ENCODE measurements at places on chromosomes 1 and 21. TPM values are rescaled to one million over a fixed set of nuclear protein-coding genes. Genes with fewer than 3 reads are reported as not detected.

- no peaks in the 10 kb centered on the region for H3K36me3 ChIP-seq
- no peak overlapping the region for H3K4me3 ChIP-seq
- no peak overlapping the region for H3K27ac ChIP-seq
- H3K4me1 ChIP-seq: no peaks in the 10 kb centered on the region
- H3K27me3 ChIP-seq: no peaks in the 10 kb centered on the region
- no peak for DNase-seq
These were observed 177.3 kb downstream of the CHRM3 start for GRCh38 chr1:239563681-239564080.

DNA sequence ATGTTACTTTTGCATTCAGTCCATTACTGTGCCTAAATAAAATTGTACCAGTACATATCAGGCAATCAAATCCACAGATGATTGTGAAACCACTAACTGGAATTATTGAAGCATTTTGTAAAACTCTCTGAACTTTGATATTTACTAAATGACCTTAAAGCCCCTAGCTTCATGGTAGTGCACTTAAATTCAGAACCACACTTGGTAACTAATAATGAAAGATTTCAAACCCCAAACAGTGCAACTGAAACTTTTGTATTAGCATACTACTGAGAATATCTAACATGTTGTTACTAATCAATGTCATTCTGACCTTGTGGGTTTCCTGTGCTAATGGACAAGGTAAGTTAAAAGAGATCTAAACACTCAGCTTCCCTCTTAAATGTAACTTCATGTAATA is at the start of gene CFHR3:
Gene CFHR3 (plus strand): TSS at position 238 of the 400 bp plus-strand sequence. CDS start 47 bp downstream, at position 285.
- no peak within 1 kb of the TSS for H3K27ac ChIP-seq
- H3K4me3 ChIP-seq: no peak within 1 kb of the TSS
- no peaks in the 10 kb centered on the region for H3K36me3 ChIP-seq
- H3K4me1 ChIP-seq: no peaks in the 10 kb centered on the region

Gene BRINP2
- not detected for total RNA-seq

Gene ARTN
- total RNA-seq: 2.0 TPM

Gene SMG7
- 82.1 TPM for total RNA-seq

DNA sequence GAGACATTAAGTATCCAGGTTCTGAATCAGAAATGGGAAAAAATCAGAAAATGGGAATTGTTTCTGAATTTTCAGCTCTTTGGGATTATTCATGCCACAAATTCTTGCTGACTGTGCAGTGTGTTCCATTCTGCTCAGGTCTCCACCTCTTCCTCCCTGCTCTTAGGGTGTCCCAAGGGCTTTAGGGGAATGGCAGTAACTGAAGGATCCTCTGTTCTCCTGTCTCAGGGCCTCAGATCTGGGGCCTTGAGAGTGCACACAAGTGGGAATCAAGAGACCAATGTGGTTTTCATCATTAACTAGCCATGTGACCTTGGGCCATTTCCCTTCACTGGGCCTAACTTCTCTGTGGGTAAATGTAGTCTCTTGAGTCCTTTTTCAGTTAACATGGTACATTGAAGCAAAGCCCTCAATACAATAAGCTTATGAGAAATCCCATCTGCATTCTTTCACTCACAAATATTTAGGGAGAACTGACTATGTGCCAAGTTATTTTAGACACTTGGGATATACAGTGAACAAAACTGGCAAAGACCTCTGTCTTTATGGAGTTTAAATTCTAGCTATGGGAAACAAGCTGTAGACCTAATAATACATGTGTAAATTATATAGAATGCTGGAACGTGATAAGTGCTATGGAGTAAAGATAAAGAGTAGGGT is 75.7 kb upstream of the SPATA6 start:
- peaks cover 3% of the 10 kb centered on the region for H3K4me1 ChIP-seq
- no peak overlapping the region for H3K27ac ChIP-seq
- no peak for DNase-seq
- H3K4me3 ChIP-seq: no peak overlapping the region
- no peaks in the 10 kb centered on the region for H3K27me3 ChIP-seq

Gene JAM2
- total RNA-seq: 9.2 TPM

Gene CATSPERE
- total RNA-seq: 3.0 TPM

- no peaks in the 10 kb centered on the region for H3K36me3 ChIP-seq
- no peak overlapping the region for H3K27ac ChIP-seq
- no peaks in the 10 kb centered on the region for H3K4me1 ChIP-seq
- H3K27me3 ChIP-seq: no peaks in the 10 kb centered on the region
These were observed 321.0 kb upstream of the SNX7 start for GRCh38 chr1:98340511-98340910.

DNA sequence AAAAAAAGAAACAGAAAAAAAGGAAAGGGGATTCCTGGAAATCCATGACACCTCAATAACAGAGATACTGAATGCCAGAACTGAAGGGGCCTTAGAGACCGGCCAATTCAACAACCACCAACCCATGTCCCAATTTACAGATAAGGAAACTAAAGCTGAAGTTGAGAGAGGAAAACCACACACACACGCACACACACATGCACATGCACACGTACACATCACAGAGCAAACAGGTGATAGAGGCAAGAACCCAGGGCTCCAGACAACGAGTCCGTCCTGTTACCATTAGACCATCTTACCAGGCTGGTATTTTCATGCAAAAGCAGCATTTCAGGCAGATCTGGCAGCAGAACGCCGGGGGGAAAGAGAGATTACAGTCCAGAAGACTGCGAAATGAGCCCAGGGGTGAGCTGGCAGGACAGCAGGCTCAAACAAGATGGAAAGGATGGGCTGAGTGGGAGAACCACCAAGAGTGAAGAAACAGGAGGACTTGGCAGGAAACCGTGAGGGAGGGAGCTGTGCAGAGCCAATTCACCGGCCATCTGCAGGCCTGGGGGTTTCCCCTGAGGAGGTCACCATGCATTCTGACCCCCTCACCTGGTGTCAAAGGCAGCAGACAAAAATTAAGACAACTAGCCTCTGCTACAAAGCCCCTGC is 43.5 kb downstream of the PAFAH2 start:
- no peak overlapping the region for H3K27ac ChIP-seq
- no peak for DNase-seq
- H3K4me3 ChIP-seq: no peak overlapping the region
- no peaks in the 10 kb centered on the region for H3K4me1 ChIP-seq
- no peaks in the 10 kb centered on the region for H3K27me3 ChIP-seq

GRCh38 chr1:200257235-200257634 is 152.6 kb downstream of the ZNF281 start:
- no peak overlapping the region for H3K27ac ChIP-seq
- H3K4me1 ChIP-seq: no peaks in the 10 kb centered on the region
- no peak for DNase-seq
- no peaks in the 10 kb centered on the region for H3K36me3 ChIP-seq
- no peak overlapping the region for H3K4me3 ChIP-seq

- no peaks in the 10 kb centered on the region for H3K27me3 ChIP-seq
- no peak for DNase-seq
- no peak overlapping the region for H3K27ac ChIP-seq
These were observed 24.2 kb downstream of the SPAG17 start for GRCh38 chr1:118160806-118161205.

Gene FAM163A
- 0.33 TPM for total RNA-seq

DNA sequence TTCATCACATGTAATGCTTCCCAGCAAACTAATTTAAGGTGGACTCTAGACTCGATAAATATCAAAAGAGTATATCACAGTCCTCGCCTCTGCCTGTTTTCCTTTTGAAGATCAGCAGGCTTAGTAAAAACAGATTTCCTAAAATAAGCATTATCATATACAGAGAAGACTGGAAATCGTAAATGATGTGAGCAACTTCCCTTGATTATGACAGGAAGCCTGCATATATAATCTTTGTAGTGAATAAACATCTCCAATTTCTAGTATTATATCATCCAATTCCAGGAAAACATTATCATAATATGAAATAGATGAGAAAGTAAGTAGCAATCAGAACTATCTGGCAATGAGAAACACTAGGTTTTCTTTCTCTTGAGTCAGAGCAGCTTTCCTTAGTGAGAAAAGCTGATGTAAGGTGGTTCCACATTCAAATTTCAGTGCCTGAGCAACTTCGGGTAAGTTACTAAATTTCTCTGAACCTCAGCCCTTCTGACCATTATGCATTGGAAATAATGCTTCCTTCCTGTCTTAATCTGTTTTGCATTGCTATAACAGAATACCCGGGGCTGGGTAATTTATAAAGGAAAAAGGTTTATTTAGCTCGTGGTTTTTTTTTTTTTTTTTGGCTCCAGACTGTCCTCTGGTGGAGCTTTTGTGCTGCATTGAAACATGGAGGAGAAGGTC is 12.6 kb upstream of the POU2F1 start:
- H3K27ac ChIP-seq: no peak overlapping the region
- no peaks in the 10 kb centered on the region for H3K4me1 ChIP-seq
- no peak for DNase-seq
- H3K27me3 ChIP-seq: no peaks in the 10 kb centered on the region
- H3K4me3 ChIP-seq: no peak overlapping the region

GRCh38 chr1:231842441-231842840 is 215.9 kb downstream of the DISC1 start:
- peaks cover 7% of the 10 kb centered on the region for H3K4me1 ChIP-seq
- no peak for DNase-seq
- H3K4me3 ChIP-seq: no peak overlapping the region
- H3K27me3 ChIP-seq: no peaks in the 10 kb centered on the region

- no peaks in the 10 kb centered on the region for H3K36me3 ChIP-seq
- DNase-seq: no peak
- H3K4me3 ChIP-seq: no peak overlapping the region
- no peak overlapping the region for H3K27ac ChIP-seq
These were observed 2.5 kb downstream of the FCRL2 start for GRCh38 chr1:157774412-157774811.

DNA sequence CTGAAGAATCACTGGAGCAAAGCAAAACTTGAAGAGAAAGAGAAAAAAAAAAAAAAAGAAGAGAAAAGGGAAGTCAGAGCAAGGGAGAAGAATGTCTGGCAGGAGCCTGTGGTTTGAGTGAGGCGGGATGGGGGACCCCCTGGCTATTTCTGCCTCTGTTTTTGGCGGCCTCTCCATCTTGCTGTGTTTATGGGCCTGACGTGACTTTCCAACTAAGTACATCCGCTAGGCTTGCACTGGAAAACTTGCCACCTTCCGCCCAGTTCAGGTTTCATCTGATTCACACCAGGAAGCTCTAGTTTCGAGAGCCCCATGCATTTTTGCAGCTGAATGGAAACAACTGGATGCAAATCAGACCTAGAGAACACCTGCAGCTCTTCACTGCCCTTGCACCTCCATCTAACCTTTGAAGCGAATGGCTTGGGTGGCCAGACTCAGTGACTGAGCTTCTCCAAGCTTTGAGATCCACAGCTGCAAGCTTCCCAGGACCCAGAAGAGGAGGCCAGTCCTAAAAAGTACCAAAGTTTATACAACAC is 28.0 kb downstream of the TBX15 start:
- H3K4me3 ChIP-seq: no peak overlapping the region
- H3K27ac ChIP-seq: no peak overlapping the region
- DNase-seq: no peak

GRCh38 chr21:39429445-39429844 is 16.1 kb downstream of the LCA5L start:
- no peak overlapping the region for H3K27ac ChIP-seq
- DNase-seq: no peak
- no peaks in the 10 kb centered on the region for H3K4me1 ChIP-seq
- no peaks in the 10 kb centered on the region for H3K36me3 ChIP-seq

- H3K36me3 ChIP-seq: no peaks in the 10 kb centered on the region
- no peaks in the 10 kb centered on the region for H3K4me1 ChIP-seq
- no peaks in the 10 kb centered on the region for H3K27me3 ChIP-seq
- DNase-seq: no peak
These were observed 33.7 kb downstream of the XCL2 start for GRCh38 chr1:168509875-168510791.

- H3K36me3 ChIP-seq: peaks cover 57% of the 10 kb centered on the region
- no peak overlapping the region for H3K4me3 ChIP-seq
- no peak overlapping the region for H3K27ac ChIP-seq
These were observed 11.2 kb downstream of the PRMT2 start for GRCh38 chr21:46646541-46647154.

Gene CD1B
- total RNA-seq: 0.22 TPM

GRCh38 chr1:183864611-183865010 is 59.7 kb downstream of the RGL1 start:
- no peak overlapping the region for H3K4me3 ChIP-seq
- H3K27me3 ChIP-seq: no peaks in the 10 kb centered on the region
- no peak for DNase-seq
- H3K27ac ChIP-seq: no peak overlapping the region
- no peaks in the 10 kb centered on the region for H3K36me3 ChIP-seq

Gene IQGAP3
- total RNA-seq: 0.67 TPM

Gene RABIF
- total RNA-seq: 8.6 TPM

Gene MMEL1
- not detected for total RNA-seq

Gene FMO2
- 128 TPM for total RNA-seq

- H3K27me3 ChIP-seq: no peaks in the 10 kb centered on the region
- H3K36me3 ChIP-seq: no peaks in the 10 kb centered on the region
- H3K4me3 ChIP-seq: no peak overlapping the region
- no peak overlapping the region for H3K27ac ChIP-seq
- DNase-seq: no peak
- peaks cover 14% of the 10 kb centered on the region for H3K4me1 ChIP-seq
These were observed 149.8 kb downstream of the ETS2 start for GRCh38 chr21:38955495-38955894.

- no peaks in the 10 kb centered on the region for H3K36me3 ChIP-seq
- H3K27me3 ChIP-seq: no peaks in the 10 kb centered on the region
These were observed 15.7 kb upstream of the PKP1 start for GRCh38 chr1:201267481-201268229.

Gene SEMA4A
- 21.5 TPM for total RNA-seq

Gene TNFSF4
- 0.33 TPM for total RNA-seq

DNA sequence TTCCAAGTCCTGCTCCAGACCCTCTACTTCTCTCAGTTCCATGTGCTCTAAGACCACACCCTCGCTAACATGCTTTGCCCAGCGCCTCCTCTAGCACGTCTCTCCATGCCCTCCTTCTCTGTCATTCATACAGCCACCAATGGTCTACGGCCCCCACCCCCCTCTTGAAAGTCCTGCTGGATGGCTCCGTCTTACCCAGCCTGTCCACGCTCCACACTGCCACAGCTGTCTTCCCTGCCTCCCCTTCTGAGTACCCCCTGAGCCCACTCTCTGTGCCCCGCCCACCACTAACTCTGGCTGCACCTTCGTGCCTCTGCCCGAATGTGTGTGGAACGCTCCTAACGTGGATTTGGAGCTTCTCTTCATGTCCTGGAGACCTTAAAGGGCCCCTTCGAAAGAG is 244.6 kb downstream of the TRABD2B start:
- H3K36me3 ChIP-seq: no peaks in the 10 kb centered on the region
- DNase-seq: no peak
- no peak overlapping the region for H3K27ac ChIP-seq
- peaks cover 15% of the 10 kb centered on the region for H3K4me1 ChIP-seq
- H3K4me3 ChIP-seq: no peak overlapping the region
